Hindlimb muscle (tissue), 1 donor: ENCODE measurements at places on chromosomes 11 and 22. TPM values are rescaled to one million over a fixed set of nuclear protein-coding genes. Genes with fewer than 3 reads are reported as not detected.

DNA sequence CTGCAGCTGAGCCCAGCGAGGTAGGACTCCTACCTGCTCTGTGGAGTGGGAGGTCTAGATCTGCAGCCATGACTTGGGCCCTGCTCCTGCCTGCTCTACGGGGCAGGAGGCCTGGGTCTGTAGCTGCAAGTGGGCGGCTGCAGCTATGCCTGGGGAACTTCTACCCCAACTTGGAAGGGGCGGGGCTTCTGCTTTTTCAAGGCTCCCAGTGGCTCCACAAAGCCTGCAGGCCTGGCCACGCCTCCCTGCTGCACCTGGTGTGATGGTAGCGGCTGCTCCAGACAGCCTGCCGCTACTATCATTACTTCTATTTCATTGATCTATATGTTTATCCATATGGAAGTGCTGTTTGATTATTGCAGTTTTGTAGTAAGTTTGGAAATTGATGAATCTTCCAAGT lies 121.2 kb downstream of the NELL1 start:
- DNase-seq: no peak

DNA sequence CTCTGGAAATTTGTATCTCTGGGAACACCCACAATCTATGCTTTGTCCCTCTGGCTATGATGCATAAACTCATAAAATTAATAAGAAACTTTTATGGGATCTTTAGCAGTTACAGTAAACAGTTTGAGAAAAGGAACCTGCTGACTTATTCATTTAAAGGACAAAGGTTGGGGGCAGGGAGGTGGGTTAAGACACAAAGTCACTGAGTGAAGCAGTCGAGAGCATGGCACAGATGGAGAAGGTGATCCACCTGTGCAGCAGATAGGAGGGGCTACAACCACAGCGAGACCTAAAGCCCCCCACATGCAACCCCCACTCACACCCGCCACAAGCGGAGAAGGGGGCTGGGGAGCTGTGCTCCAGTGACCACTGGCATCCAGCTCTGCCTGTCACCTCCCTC lies 45.0 kb downstream of the SMCO4 start:
- no peak for DNase-seq

DNA sequence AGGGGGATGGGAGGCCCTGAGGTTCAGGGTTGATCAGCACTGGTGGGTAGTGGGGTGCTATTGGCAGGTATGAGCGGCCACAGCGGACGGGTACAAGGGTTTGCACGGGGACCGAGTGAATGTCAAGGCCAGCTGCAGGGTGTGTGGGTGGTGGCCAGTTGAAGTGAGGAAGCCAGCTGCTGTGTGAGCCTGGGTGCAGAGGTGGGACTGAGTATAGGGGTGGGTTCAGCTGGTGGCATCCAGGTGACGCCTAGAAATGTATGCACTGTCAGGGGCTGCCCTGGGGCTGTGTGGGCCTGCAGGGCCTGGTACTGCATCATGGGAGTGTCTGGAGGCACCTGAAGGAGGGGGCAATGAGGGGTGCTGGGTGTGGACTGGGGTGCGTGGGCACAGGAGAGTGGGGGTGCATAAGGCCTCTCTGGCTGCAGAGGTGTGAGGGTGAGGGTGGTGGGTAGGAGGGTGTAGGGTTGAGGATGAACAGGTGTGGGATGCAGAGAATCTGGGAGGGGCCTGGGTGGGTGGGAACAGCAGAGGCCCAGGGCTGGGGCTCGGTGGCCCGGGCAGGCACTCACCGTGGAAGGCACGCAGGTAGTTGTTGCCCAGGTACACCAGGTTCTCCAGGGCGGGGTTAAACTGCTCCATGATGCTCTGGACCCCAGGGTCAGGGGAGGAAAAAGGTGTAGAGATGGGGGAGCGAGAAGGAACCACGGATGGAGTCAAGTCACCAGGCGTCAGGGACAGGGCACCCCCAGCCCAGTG lies 1.7 kb downstream of the BAIAP2L2 start:
- no peak for DNase-seq

DTX4 gene
- 19.4 TPM for polyA plus RNA-seq
